ENCODE measurements at places on chromosomes 5 and 9. TPM values are rescaled to one million over a fixed set of nuclear protein-coding genes. Genes with fewer than 3 reads are reported as not detected.

Gene TMEM215
- total RNA-seq = not detected

Gene ARID3C
- under 0.01 TPM for total RNA-seq

Gene TSSK1B
- total RNA-seq = under 0.01 TPM

Gene SLCO6A1
- not detected for total RNA-seq

Gene SLC25A2
- total RNA-seq = 0.19 TPM

Gene ACER2
- total RNA-seq = 13.0 TPM

Gene DIRAS2
- total RNA-seq = not detected

Gene PCDHGA7
- 3.7 TPM for total RNA-seq

Gene MACROH2A1
- total RNA-seq = 219 TPM

Gene MAN2A1
- total RNA-seq = 68.4 TPM

Gene GRIN3A
- not detected for total RNA-seq

Gene PLGRKT
- total RNA-seq = 9.0 TPM

Gene CENPH
- total RNA-seq = 3.9 TPM

Gene KLF9
- 52.7 TPM for total RNA-seq

Gene PTPN3
- total RNA-seq = 2.3 TPM

Gene WHRN
- 0.56 TPM for total RNA-seq

Gene SLC34A3
- not detected for total RNA-seq

Gene NRG2
- total RNA-seq = 0.56 TPM

Gene LMX1B
- total RNA-seq = under 0.01 TPM

Gene RLN2
- not detected for total RNA-seq

Gene CARTPT
- not detected for total RNA-seq

Gene TMEM161B
- 9.4 TPM for total RNA-seq

Gene FAT2
- total RNA-seq = under 0.01 TPM

Gene PCDHA6
- total RNA-seq = 3.1 TPM

Gene IFNA13
- total RNA-seq = not detected

Gene SERF1A
- total RNA-seq = 7.0 TPM

Gene PROB1
- 1.2 TPM for total RNA-seq

Gene TUSC1
- 8.4 TPM for total RNA-seq

Gene FOXD1
- total RNA-seq = 6.5 TPM

Gene PLCXD3
- total RNA-seq = under 0.01 TPM

Gene AQP7
- not detected for total RNA-seq

Gene FOXD4
- 0.19 TPM for total RNA-seq

Gene TMC1
- total RNA-seq = under 0.01 TPM

Gene PGM5
- total RNA-seq = 33.5 TPM

Gene TAS2R1
- total RNA-seq = 0.28 TPM

Gene NUTM2F
- total RNA-seq = not detected

Gene NR5A1
- not detected for total RNA-seq

Gene GPR21
- 0.38 TPM for total RNA-seq

Gene TAL2
- not detected for total RNA-seq

Gene SPAG8
- total RNA-seq = 1.1 TPM

Gene SPOCK1
- total RNA-seq = 173 TPM

Gene GCNT4
- 1.5 TPM for total RNA-seq

Gene HACD4
- total RNA-seq = 3.5 TPM

Gene PPIC
- 88.0 TPM for total RNA-seq

Gene SPATA6L
- 0.38 TPM for total RNA-seq

Gene IRF1
- 17.8 TPM for total RNA-seq

Gene GLDC
- 0.85 TPM for total RNA-seq

Gene CAMK2A
- total RNA-seq = 0.28 TPM

Gene ADAMTS2
- 57.8 TPM for total RNA-seq
